ENCODE measurements at places on chromosomes 6 and 20.

DNA sequence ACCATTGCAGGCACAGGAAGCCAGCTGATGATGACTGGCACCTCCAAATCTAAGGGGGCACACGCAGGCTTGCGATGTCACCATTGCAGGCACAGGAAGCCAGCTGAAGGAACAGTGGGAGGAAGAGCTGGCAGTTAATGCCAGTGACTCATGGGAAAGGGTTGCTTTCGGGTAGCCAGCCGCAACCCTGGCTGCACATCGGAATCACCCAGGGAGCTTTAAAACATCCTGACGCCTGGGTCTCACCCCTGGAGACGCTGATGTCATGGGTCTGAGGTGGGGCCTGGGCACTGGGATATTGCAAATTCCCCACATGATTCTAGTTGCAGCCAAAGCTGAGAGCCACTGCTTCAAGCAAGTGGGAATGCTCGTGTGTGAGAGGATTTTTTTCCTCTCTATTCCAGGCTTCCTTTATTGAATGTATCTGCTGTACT lies 16.1 kb upstream of the CCN6 start:
- no peak for DNase-seq

DNA sequence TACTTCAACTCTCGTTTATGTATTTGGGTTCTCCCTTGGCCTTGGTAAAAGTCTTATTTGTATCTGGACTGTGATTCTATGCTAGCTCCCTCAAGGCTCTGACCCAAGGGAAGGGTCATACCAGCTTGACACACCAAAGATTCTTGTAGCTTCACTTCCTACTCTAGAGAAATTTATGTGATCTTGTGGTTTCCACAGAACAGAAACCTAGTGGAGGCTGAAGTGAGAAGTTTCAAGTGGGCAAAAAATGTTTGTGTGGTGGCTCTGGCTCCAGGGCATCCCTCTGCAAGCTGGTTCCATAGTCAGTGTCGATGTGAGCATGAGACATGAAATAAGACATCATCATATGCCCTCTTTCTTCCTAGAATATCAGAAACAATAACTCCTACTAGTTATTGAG lies 48.1 kb upstream of the TNFRSF21 start:
- no peak for DNase-seq

GRCh38 chr6:68758559-68758958 lies 123.5 kb downstream of the ADGRB3 start:
- no peak for DNase-seq

DNA sequence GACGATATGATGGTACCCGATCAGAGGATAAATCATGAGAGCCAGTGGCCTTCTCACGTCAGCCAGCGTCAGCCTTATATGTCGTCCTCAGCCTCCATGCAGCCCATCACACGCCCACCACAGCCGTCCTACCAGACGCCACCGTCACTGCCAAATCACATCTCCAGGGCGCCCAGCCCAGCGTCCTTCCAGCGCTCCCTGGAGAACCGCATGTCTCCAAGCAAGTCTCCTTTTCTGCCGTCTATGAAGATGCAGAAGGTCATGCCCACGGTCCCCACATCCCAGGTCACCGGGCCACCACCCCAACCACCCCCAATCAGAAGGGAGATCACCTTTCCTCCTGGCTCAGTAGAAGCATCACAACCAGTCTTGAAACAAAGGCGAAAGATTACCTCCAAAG lies 122.2 kb downstream of the TMEM242 start:
- no peak for DNase-seq

DNA sequence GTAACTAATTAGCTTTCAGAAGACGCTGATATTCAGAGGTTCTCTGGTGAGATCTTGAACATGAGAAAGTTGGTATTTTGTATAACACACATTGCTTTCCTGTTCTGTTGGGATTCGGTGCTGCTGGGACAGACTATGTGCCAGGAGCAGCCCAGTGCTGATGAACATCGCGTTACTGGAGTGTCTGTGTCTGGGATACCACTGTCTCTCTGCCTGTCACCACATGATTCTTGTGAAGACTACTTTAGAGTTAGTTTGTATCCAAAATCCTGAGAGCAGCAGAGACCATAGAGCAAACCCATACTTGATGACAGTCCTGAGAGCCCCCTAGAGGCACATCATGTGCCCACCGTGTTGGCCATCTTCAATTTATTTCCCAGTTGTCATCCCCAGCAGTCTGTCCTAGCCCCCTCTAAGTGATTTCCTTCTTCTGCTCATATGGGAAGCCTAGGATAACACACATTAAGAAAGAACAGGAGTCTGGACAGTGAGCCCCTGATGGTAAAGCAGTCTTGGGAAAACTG lies 41.8 kb upstream of the TINAG start:
- no peak for DNase-seq

- DNase-seq: no peak
Observed at GRCh38 chr6:73666393-73666792, 12.6 kb upstream of the SLC17A5 start.

DNA sequence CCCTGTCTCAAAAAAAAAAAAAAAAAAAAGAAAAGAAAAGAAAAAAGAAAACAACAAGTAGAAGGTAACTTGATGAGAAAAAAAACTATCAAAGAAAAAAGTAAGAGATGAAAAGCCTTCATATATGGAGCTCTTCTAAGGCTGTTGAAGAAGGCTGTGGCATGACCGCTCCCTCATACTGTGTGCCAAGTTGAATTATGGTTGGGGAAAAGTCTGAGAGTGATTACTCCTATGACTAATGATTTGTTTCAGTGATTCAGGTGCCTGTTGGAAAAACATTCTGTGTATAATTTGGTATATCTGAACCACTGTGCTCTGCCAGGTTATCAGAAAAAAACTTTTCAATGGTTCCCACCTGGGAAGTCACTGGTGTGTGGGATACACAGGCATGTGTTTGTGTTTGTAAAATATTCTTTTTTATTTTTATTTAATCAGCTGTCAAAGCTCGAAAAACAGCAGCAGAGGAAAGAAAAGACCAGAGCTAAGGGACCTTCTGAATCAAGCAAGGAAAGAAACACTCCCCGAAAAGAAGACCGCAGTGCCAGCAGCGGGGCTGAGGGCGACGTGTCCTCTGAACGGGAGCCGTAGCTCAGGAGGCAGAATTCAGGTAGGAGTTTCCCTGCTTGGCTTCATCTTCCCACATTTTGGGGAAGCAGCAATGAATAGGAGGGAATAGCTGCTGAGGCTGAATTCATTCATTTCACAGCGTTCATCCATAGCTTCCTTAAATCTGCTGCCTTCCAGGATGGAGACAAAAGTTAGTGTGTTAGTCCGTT lies 69.7 kb upstream of the SCP2D1 start:
- no peak for DNase-seq

DNA sequence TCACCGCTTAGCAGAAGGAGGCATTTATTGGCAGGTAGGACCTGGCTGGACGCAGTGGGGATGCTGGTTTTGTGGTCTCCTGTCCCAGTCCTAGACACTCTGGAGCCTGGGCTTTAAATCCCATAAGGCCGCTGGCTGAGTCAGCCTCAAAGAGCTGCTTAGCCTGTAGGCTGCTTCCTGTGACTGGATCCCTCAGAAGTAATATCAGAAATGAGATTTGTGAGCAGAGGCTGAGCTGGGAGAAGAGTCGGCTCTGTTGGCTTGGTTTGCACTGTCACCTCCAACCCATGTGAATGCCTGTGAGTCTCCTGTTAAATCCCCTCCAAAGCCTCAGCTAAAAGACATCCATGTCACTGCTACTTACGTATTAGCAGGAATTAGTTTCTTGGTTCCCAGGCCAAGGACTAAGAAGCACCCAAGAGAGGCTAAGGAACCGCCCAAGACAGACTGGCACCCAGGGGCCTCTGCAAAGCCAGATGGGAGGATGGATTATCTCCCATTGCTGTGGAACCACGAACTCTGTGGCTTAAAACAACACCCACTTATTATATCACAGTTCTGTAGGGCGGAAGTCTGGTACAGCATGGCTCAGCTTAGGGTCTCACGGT lies 289.4 kb downstream of the CDC5L start:
- DNase-seq: no peak

DNA sequence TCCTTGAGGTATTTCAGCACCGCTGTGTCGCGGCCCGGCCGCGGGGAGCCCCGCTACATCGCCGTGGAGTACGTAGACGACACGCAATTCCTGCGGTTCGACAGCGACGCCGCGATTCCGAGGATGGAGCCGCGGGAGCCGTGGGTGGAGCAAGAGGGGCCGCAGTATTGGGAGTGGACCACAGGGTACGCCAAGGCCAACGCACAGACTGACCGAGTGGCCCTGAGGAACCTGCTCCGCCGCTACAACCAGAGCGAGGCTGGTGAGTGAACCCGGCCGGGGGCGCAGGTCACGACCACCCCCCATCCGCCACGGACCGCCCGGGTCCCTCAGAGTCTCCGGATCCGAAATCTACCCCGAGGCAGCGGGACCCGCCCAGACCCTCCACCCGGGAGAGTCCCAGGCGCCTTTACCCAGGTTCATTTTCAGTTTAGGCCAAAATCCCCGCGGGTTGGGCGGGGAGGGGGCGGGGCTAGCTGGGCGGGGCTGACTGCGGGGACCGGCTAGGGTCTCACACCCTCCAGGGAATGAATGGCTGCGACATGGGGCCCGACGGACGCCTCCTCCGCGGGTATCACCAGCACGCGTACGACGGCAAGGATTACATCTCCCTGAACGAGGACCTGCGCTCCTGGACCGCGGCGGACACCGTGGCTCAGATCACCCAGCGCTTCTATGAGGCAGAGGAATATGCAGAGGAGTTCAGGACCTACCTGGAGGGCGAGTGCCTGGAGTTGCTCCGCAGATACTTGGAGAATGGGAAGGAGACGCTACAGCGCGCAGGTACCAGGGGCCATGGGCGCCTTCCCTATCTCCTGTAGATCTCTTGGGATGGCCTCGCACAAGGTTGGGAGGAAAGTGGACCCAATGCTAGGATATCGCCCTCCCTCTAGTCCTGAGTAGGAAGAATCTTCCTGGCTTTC lies 693 bp downstream of the HLA-F start:
- DNase-seq: peak; percentile 73

DNA sequence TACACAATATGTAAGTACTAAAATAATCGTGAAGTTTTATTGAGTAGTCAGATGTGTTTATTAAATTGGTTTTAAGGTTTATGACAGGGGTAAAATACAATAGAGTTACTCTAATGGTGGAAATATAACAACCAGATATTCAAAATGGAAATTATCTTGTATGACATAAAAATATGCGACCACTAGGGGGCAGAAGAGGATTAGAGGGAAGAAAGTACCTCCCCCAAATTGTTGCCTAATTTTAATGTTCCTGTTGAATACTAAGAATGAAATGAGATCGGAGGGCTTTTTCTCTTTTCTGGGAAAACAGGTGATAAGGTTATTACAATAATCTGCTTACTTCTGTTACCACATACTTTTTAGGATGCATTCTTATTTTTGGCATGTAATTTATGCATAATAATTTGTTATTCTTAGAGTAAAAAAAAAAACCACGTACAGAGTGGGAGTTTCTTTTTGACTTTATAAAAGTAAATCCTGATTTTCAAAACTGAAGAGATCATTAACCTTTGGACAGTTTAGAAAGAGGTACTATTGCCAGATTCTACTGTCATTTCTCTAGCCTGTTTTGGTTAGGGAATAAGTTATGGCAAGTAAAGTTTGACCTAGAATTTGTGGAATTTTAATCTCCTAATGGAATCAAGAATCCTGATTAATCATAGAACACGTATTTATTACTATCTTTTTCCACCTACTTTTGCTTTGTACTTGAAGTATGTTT lies 159.2 kb downstream of the CD109 start:
- no peak for DNase-seq

DNA sequence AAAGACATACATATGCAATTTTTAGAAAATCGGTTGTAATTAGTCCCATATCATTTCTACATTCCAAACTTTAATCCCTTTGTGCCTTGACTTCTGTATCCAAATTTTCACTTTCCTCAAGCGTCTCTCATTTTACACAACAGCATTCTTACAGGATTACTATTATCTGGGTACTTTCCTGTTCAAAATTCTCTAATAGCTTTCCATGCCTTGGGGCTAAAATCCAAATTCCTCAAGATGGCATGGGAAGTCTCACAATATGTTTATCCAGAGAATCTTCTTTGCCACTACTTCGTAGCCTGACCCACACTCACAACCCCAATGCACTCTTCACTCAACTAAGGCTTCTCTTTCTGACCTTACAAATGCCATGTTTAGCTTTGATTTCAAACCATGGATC lies 125.0 kb downstream of the TBX18 start:
- DNase-seq: no peak

DNA sequence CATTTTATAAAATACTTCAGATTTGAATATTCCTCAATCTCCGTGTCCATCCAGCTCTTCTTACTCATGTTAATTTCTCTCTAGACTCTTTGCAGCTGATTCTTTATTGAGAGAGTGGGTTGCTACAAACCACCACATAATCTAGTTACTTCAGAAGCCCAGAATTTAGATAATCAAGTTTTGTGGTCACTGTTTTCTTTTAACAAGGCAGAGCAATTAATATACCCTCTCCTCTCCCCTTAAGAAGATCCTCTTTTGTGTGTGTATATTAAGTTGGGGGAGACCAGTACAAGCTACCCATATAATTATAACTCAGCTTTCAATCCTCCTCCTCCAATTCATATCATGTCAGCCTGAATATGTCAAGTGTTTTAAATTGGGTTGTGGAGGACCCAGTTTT lies 95.1 kb downstream of the IRAK1BP1 start:
- DNase-seq: no peak

- DNase-seq: no peak
Observed at GRCh38 chr6:33812669-33813068, 8.9 kb upstream of the MLN start.

Measured in activated naive CD8-positive, alpha-beta T cell treated with anti-CD3 and anti-CD28 coated beads, Interleukin-2, amount 50 U/mL, for 16 hours (primary cell).